Activated T-helper 9 cell treated with anti-CD3 and anti-CD28 coated beads, Interleukin-2, amount 50 U/mL, for 16 hours (primary cell): ENCODE measurements at places on chromosomes 1 and 21.

- DNase-seq: no peak
Measured at GRCh38 chr21:24395320-24395923, 1211.9 kb downstream of the MRPL39 start.

GRCh38 chr1:9690440-9691107 is 39.0 kb downstream of the PIK3CD start:
- DNase-seq: no peak

- DNase-seq: no peak
Measured at GRCh38 chr1:27218736-27219135, 15.7 kb upstream of the WDTC1 start.

DNA sequence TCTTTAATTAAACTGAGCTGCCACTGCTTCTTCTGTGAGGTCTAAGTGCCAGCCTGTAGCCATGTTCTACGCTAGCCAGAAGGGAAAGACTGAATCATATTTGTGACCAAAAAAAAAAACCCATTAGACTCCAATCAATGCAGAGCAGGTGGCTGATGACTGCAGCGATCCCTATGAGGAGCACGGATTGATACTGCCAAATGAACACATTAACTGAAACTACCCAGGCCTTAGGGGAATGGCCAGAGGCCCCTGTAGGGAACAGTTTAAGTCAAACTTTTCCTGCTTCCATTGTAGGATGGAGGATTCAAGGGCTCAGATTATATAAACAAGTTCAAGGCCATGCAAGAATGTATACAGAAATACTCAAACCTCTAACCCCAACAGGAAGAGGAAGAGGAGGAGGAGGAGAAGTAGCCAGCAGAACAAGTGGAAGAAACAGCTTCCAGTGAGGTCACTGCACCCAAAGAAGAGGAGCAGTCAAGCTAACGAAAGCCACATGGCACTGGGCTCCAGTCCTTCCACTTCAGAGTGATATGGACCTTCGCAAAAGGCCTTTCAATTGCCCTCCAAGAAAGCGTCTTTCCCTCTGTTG is 328.3 kb downstream of the SMYD3 start:
- DNase-seq: no peak

DNA sequence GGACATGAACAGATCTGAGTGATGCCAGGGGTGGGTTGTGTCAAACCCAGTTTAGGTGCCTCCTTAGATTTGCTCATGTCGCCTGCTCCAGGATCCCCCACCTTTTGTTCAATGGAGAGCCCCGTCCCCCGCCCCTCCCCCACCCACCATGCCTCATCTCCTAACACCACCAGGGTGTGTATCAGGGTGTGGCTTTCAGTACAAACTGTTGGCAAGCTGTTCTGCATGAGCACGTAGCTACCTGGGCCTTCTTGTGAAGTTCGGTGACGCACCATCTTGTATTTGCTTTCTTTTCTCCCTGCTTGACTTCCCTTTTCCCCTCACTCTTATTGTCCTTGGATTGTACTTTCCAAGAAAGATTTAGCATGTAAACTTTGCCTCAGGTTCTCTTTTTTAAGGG is 94.8 kb downstream of the EBNA1BP2 start:
- DNase-seq: no peak

DNA sequence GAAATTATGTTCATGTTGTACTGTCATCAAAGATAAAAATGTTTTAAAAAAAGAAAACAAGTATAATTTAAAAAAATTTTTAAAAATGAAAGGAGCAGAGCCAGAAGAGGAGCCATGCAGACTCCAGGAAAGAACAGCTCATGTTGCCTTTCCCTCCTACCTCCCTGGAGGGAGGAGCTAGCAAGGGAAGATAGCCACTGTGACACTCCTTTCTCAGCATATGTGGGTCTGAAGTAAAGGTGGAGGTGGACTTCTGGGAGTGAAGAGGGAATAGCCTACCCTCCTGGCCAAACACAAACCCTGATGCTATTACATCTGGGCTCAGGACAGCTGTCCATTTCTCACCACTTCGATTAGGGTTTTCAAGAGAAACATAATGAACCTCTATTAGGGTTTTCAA is 54.2 kb downstream of the SLC2A1 start:
- DNase-seq: no peak

DNA sequence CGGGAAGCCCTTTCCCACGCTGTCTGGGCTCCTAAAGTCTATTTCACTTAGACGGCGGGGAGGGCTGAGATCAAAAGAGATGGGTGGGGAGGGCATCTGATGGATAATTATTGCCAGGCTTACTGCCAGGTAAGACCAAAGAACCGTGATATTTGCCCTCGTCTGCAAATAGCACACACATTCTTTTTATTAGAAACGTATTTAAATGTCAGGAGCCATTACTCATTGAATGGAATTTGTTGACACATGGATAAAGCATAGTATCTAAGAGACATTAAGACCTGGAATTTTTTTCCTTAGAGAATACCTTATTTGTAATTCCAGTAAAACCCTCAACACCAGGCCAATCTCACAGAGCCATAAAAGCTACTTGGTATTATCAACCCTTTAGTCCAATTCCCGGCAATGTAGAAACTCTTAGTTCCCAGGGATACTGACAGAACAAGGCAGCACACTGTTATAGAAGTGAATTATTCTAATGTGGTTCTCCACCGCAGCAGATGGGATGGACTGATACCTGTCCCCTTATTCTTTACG is 10.6 kb downstream of the URB1 start:
- no peak for DNase-seq

GRCh38 chr1:23616292-23616824 is 57.1 kb upstream of the ID3 start:
- DNase-seq: no peak
